ENCODE measurements at places on chromosomes 1 and 21.

GRCh38 chr1:234214911-234215892, 158.1 kb upstream of the COA6 start:
- DNase-seq: no peak

- no peak for DNase-seq
These were observed 7.3 kb downstream of the IL24 start for GRCh38 chr1:206904423-206905142.

DNA sequence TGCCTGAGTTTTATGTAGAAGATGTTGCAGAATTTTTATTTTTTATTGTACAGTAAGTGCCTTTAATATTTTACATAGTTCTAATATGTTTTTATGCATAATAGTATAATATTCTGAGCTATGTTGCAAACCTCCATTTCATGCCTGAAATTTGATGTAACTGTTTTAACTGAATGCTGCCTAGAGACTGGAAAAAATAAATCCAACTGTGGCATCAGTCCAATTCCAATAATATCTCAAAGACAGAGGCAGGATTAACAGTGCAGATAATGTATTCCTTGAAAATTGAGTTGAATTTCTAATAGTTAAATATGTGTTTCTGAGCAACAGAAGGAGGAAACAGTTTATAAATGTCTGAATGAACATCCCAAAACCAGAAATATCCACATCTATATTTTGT, 61.1 kb upstream of the KIF1B start:
- no peak for DNase-seq

GRCh38 chr1:224519874-224520273, 85.3 kb upstream of the WDR26 start:
- no peak for DNase-seq

All from stimulated activated CD4-positive, alpha-beta T cell treated with anti-CD3 and anti-CD28 coated beads, Interleukin-15, amount 100 ng/mL, for 48 hours (primary cell).